NCI-H460 (cell line): ENCODE measurements at places on chromosomes 2 and 18. TPM values are rescaled to one million over a fixed set of nuclear protein-coding genes. Genes with fewer than 3 reads are reported as not detected.

ATAD2B gene
- total RNA-seq: 15.0 and 16.7 TPM in 2 replicates

LIMS2 gene
- not detected in 2 replicates for total RNA-seq

SAG gene
- total RNA-seq: not detected in 2 replicates

GRCh38 chr2:218387369-218388194 is 5.5 kb downstream of the SLC11A1 start:
- peak; percentile 45 for DNase-seq

DNA sequence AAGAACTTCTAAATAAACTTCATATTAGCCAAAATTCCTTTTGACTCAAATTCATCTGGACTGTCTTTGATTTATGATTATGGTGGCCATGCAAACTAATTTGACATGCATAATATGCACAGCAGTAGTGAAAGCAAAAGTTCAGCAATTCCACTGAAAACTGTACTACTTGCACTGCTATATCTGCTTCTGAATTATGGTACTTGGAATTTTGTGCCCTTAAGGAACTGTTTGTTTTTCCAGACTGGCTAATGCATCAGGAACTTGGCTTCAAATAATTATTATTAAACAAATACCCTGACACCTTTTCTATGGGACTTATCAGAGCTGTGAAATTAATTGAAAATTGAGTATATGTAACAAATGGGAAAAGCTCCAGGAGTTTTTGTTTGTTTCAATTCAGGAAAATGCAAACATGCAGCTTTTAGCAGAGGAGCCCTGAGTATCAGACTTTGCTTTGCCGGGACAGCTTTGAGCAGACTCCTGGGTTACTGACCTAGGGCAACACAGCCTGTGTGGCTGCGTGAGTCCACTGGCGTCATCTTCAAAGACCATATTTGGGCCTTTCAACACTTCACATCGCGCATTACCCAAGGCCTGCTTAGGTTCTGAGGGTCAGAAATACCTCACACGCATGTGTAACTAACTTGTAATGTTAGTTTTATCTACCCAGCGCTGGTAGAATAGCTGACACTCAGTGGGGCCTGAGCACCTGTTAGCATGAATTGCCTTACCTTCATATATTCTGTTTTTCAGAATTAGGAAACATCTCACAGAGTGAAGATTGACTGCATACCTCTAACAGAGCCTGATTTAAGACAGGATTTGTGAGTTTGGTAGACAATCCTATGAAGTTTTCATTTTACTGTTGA is 35.4 kb downstream of the CFAP221 start:
- no peak for DNase-seq
